IMR-90 (cell line): ENCODE measurements at places on chromosomes 4 and X.

DNA sequence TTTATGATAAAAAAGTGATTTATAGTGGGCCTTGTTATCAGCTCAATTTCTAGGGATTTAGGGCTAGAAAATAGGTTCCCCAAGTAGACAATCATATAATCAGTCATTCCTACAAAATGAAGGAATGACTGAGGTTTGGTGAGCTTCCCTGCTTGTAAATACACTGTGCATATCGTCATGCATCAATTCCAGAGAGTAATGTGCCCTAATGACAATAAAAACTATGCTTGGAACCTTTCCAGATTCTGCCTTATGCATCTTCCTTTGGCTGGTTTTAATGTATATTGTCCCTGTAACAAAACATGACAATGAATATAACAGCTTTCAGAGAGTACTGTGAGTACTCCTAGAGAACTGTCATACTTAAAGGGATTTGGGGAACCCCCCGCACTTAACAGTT, 1310.9 kb downstream of the PCDH7 start:
- DNase-seq, result no peak

GRCh38 chrX:129577473-129577872, 37.4 kb downstream of the OCRL start:
- peak; percentile 83 for DNase-seq

DNA sequence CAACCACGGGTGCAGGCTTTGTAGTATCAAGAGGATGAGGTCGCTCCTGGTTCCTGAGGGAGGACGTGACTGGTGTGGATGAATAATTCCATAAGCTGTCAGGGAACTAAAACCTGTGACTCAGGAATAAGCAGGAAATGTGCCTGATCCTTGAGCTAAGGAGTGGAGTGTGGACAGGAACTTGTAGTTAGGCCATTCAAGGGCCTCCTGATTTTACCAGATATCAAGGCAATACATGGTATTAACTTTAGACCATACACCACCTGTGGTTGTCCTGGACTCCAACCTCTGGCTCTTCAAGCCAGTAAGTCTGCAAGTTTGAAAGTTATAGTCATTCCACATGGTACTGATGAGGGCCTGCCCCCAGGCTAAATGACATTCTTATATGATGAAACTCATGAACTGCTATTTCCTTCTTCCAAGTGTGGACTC, 12.1 kb upstream of the ING2 start:
- DNase-seq, result peak; percentile 79

DNA sequence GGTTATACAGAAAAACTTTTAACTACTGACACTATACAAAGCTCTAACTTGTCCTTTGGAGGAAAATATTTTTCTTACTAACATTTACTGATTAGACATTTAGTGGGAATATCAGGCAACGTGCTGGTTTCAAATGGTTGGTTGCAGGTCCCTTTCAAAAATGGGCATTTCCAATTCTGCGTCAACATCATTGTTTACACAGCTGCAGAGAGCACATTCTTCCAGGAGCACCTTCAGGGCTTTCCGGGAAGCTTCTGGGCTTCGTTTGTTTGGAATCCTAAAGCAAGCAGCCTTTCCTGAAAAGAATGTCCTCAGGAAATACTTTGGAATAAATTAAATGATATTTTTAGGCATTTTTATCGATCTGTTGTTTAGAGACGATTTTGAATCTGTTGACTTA, 289.7 kb downstream of the TRIML1 start:
- peak; percentile 64 for DNase-seq

- DNase-seq, result no peak
Observed at GRCh38 chrX:72305286-72306084, at the start of gene CITED1. CITED1 (minus strand) TSS chrX:72305914; CDS start chrX:72302869, 3,045 bp downstream.

- no peak for DNase-seq
Observed at GRCh38 chr4:103786014-103786413, 66.2 kb upstream of the TACR3 start.

DNA sequence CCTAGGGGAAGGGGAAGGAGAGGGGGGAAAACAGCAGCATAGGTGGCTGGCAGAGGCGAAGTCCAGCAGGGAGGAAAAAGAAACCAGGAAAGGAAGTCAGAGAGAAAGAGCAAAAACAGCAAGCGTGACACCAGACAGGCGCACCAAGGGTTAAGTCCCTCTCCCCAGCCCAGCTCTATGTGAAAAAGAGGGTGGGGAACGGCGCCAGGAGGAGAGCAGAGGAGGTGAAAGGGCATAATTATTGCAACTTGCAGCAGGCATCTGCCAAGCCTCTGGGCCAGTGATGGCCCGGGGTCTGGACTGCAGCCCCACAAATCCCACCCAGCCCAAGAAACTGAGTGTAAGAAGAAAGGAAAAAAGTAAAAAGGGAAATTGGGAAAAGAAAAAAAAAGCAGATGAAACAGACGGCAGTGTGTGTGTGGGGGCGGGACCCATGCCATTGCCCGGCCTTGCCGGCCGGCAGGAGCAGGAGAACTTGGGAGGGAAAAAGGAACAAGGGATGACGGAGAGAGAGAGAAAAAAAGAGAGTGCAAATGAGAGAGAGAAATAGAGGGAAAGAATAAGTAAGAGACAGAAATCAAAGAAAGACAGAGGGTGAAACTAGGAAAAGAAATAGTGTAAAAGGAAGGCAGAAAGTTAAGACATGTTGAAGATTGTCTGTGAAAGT, 14.1 kb upstream of the RHOXF2 start:
- DNase-seq, result no peak

DNA sequence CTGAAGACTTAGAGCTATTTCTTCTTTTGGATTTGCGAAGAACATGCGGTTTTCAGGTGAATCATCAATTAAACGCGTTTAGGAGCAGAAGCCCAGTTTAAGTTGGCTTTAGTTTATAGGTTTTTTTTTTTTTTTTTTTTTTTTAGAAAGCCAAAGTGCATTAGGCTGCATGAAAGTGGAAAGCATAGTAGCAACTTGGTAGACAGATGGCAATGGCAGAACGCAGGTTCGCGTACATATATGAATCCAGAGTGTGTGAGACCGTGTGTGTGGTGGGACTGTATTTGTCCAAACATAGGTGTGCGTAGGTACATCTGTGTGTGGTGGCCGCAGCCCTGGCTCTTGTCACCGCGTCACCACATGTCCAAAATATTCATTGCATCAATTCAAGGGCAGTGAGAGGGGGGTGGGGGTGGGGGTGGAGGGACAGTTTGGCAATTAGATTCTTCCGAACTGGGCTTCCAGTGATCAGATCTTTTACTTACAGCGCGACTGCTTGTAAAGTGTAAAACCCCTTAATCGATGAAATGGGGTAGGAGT, 901 bp downstream of the JADE1 start:
- peak; percentile 46 for DNase-seq

DNA sequence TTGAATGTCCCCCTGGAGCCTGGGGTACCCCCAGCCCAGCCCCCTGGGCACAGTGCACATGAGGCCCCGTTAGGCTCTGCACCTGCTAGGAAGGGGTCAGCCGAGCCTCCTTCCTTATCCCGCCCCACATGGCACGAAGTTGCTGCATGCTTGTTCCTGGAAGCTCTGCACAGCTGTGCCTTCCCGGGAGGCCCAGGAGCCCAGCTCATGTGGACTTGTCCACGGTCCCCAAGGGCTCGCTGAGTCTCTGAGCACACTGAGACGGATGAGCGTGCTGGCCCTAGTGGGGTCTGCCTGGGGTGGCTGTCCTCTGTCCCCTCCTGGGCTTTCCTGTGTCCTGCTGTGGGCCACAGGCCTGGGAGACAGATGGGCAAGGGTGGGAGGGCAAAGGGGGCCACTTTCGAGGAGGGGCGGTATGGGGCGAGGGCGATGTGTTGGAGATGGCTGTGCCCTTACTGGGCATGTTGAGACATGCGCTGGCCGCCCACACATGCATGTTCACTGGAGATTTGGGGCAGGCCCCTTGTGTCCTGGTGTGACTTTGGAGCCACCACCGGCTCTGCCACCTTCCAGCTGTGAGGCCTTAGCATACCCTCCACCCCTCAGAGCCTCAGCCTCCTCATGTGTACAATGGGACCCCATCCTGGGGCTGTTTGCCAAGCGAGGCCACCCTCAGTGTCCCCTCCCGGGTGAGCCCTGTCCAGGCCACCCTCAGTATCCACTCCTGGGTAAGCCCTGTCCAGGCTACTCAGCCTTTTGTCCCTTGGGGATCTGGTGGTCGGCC, 237.6 kb downstream of the AFAP1 start:
- DNase-seq, result no peak

GRCh38 chrX:71550578-71550977, 17.7 kb downstream of the OGT start:
- DNase-seq, result no peak

GRCh38 chrX:1767026-1767425, 152.2 kb downstream of the ASMT start:
- DNase-seq, result no peak

DNA sequence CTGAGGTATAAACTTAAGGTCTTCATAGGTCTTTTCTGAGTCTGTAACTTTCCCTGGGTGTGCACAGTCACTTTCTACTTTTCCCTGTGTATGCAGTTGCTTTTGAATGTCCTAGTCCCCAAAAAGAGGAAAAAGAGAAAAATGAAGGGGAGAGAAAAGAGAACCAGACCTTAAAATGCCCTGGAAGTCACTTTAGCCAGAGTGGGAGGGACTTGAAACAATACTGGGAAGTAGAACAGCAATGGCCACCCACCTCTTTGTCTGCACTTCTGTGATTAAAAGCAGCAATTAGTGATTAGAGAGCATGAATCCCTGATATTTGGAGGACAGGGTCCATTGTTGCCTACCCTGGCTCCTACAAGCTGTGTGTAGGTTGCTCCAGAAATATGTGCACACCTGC, 36.1 kb downstream of the ZCCHC13 start:
- DNase-seq, result no peak

DNA sequence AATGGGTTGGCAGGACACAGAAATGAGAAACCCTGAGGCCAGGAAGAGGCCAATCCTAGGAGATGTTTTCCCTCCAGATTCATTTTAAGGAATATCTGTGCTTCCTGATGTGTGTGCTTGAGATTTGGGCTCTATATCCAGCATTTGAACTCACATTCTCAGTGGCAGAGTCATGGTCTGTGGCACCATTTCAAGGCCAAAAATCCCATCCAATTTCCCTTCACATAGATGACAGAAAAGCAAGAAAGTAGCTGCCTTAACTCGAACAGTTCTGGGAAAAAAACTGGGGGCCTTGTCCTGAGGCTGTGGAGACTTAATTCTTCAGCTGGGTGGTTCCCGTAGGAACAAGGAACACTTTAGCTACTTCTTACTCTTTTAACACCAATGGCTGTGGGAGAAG, 27.4 kb downstream of the TAF7L start:
- DNase-seq, result no peak

DNA sequence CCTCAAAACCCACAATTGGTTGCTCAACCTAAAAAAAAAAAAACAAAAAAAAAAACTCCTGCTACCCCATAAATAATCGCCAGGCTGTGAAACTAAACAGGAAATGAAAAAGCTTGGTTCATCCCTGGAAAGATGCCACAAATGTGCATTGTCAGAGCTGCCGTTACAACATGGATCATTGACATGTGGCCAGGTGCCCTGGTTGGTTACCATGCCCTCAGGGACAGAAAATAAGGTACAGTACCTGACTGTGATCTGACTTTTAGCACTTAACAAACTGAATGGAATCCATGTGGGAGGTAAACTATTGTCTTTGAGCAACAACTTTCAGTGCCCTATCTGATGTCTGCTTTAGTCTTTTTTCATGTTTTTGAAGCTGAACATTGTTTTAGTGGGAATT, 118.0 kb upstream of the RPL34 start:
- no peak for DNase-seq

DNA sequence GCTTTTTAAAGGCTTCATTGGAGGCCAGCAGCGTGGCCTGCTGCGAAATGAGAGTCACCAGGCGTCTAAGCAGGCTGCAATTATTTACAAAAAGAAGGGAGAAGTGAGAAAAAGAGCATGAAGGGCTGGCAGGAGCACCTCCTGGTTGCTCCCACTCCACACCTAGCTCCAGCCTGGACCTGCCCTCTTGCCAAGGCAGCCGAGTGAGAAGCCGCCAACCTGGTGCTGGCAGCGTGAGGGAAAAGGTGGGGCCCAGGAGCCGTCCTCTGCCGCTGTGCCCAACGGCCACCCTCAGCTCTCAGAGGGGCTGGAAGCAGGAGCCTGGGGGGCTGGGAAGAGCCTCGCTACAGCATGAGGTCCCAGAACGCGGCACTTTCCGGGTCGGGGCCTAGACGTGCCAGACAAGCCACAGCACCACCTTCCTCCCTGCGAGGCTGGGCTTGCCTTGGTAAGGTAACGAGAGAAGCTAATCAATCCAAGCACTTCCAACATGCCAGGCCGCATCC, 16.3 kb downstream of the SLC6A8 start:
- no peak for DNase-seq

- peak; percentile 68 for DNase-seq
Observed at GRCh38 chr4:122914292-122914904, 8.0 kb downstream of the NUDT6 start.

- DNase-seq, result no peak
Observed at GRCh38 chr4:3572363-3572762, 40.1 kb upstream of the LRPAP1 start.

- DNase-seq, result no peak
Observed at GRCh38 chr4:99824070-99824599, 7.5 kb downstream of the DAPP1 start.

- DNase-seq, result peak; percentile 64
Observed at GRCh38 chr4:138736362-138736761, 279.2 kb upstream of the NOCT start.
